ENCODE measurements at places on chromosomes 7 and 10.

DNA sequence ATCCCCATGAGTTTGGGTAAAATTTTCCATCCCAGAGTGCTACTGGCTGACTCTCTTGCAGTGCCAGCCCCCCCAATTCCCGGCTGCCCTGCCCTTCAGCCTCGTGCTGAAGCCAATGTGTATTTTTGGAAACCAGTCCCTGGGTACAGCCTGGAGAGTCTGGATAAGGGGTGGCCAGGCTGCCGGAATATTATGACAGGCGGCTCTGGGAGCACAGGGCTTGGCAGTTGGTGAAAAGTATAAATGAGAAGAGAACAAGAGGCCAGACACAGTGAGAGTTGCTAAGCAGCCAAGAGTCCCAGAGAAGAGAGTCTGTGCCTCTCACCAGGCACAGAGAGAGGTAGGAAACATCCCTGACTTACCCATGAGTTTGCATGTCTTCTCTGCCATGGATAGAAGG lies 53.6 kb downstream of the TMEM130 start:
- DNase-seq: no peak

GRCh38 chr7:44711528-44711927 lies 37.1 kb upstream of the ZMIZ2 start:
- DNase-seq: no peak

GRCh38 chr7:142954680-142955268 lies 7.4 kb downstream of the KEL start:
- DNase-seq: no peak

DNA sequence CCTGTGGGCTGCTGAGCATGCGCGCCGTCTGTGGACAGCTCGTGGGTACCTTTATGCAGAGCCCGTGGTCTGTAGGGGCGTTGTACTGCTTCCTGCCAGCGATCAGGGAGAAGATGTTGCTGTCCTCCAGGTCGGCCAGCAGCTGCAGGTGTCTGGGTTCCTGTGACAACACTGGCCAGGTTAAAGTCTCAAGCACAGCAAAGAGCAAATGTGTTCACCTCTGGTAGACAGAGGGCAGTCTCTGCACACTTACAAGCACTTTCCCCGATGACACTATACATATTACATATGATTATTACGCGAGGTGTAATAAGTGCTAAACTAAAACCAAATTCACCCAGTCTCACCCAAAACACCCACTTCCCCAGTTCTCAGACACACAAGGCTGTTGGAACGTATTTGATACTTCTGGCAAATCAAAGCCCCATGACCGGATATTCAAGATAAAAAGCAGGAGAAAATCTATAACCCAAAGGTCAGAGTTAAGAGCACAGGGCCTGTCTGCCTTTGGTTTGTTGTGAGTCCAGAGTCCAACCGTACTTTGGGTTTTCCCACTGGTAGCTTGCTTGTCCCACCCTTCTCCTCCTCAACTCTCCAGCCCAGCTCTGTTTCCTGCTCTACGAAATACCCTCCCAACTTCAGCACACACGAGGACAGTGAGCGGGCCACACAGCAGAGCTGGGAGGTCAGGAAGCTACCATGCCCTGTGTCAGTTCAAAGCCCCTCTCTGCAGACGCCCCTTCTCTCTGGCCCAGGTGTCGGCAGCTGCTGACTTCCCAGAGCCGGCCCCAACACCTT lies 49.7 kb upstream of the DDC start:
- DNase-seq: no peak

DNA sequence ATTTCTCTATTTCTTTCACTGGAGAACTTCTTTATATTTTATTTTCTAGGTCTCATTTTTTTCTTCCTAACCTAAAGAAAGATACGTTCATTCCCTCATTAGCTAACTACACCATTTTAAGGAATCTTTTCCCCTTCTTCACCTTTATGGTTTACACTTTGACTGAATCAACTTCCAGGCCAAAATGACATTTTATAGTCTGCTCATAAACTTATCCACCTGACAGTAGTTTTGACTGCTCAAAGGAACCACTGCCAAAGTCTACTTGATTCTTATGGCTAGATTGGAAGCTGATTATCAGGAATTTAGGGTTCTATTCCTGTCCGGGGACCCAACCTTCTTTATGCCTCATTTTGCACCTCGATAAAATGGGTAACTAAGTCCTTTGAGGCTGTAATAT lies 73.0 kb upstream of the FOXP2 start:
- DNase-seq: no peak

GRCh38 chr10:72334196-72334824 lies 20.4 kb downstream of the DNAJB12 start:
- peak; percentile 80 for DNase-seq

- DNase-seq: no peak
Observed at GRCh38 chr7:148398844-148399365, 191.7 kb upstream of the C7orf33 start.

DNA sequence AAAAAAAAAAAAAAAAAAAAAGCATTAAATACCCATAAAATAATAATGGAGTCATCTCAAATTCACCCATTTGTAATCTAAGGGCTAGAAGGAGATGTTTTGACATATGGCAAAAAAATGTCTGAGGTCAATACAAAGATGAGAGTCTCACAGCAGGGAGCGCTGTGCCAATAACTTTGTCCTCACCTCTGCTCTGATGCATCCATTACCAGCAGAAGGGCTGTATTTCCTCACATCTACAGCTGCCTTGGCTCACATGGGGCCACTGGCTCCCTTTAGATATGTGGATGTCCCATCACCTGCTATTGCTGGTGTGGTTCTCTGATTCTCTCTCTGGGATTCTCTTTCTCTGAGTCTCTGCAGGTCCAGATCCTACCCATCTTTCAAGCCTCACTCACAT lies 90.3 kb upstream of the FAM133B start:
- DNase-seq: no peak

DNA sequence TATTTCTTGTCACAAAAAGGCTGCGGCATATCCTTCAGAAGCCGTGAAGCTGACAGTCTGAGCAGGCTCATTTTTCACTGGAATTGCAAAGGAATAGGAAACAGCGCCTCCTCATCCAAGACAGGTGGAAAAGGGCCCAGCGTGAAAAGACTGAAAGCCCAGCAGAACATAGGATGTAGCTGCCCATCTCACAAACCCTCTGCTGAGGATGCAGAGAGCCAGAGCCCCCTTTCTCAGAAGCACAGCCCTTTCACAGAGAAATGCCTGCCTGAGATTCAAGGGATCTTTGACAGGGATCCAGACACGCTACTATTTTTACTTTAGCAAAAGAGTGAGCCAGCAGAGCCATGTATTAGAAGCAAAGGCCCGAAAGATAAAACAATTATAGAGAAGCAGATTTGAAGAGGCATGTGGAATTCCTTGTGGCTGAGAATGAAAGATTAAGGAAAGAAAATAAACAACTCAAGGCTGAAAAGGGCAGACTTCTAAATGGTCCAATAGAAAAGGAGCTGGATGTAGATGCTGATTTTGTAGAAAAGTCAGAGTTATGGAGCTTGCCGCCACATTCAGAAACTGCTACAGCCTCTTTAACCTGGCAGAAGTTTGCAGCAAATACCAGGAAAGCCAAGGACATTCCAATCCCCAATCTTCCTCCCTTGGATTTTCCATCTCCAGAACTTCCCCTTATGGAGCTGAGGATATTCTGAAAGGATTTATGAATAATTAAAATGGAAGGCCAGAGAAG lies 36.9 kb downstream of the GDI2 start:
- DNase-seq: no peak

DNA sequence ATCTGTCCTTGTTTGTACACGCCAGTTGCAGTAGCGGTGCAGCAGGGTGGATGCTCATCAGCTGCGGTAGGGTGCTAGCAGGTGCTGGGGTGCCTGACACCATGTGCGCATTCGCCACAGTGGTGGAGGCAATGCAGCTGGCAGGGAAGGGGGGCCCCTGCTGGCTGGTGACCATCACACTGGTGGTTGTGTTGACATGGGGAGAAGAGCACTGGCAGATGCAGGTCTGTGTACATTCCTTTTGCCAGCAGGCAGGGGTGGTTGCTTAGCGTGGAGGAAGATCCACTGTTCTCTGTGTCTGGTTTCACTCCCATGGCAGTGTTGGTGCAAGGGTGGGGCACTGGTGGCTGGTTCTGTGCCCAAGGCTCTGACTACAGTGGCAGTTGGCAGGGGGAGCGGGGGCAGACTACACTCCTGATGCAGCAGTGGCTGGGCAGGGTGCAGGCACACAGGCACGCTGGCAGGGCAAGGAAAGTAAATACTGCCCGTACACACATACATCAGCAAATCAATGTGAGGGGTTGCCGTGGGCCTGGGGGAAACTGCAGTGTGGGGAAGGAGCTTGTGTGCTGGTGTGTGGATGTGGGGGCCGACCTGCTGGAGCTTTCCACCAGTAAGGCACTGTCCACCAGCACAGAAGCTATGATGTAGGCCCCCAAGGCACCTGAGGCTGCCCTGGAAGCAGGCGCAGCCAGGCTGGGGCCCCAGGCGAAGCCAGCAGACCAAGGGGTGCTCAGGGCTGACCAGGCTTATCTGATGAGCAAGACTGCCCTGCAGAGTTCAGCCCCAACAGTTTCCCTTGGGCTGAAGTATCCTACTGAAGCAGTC lies 87.2 kb upstream of the UNC5B start:
- no peak for DNase-seq
